Panc1 (cell line): ENCODE measurements at places on chromosomes 16 and 17. TPM values are rescaled to one million over a fixed set of nuclear protein-coding genes. Genes with fewer than 3 reads are reported as not detected.
A peak's percentile ranks its signal among the peaks of the same experiment; 100 is the strongest.

DNA sequence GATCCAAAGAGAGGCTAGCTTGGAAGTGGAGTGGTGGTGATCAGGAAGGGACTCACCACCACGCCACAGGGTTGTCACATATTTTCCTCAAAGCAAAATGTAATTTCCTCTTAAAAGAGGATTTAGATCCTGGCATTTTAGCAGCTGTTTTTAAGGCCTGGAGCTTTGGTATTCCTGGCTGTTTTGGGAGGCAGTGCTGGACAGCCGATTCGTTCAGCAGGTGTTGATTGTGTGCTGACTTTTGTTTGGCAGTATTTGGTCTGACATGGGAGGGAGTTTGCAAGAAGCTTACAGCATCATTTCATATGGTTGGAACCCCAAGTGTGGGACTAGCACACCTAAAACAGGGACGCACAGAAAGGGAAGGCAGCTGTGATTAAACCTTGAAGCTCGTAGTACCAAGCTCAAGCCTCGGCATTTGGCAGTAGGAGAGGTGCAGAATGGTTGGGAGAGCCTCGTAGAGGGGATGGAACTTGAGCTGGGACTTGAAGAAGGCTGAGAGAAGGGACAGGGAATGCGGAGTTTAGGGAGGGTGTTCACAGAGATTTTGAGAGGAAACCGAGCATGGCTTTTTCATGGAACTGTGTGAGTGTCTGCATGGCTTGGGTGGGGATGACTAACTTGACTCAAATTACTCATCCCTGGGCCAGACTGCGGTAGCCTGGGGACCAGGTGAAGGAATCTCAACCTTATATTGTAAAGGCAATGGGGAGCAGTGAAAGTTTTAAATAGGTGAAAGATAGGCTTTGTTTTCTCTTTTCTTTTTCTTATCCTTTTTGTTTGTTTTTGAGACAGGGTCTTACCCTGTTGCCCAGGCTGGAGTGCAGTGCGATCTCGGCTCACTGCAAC, 52.3 kb downstream of the RPTOR start:
- no peak for DNase-seq

DNA sequence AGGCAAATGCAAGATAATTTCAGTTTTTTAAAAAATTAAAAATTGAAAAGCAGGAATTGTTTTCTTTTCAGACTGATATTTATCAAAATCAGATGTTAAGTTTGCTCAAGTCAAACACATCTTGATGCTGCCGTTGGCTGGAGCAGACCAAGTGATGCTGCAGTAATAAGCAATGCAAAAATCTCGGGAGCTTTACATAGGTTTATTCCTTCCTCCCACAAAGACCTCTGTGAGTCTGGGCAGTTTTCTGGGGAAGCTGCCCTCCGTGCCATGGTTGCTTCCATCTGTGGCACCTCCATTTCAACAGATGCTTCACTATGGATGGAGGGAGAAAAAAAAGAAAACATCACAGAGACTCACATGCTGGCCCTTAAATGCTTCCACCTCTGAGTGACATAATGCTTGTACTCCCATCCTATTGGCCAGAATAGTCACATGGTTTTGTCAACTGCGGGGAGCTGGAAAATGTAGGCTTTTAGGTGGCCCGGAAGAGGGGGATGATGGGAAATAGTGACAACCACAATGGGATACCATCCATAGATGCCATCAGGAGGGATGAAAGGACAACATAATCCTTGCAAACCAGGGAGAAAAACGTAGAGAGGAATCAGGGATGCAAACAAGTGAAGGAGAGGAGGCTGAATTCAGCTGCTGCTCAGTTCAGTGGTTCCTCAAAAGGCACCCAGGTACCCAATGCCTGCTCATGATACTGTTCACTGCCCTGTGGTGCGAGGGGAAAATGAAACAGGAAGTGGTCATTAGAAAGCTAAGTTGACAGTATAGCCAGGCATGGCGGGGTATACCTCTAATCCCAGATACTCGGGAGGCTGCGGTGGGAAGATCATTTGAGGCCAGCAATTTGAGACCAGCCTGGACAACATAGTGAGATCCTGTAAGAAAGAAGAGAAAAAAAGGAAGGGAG, 13.5 kb upstream of the ERCC4 start:
- DNase-seq = no peak

- DNase-seq = no peak
Measured at GRCh38 chr17:33904476-33904875, 350.6 kb upstream of the CCL2 start.

GRCh38 chr17:18191967-18192366, 8.3 kb downstream of the ALKBH5 start:
- DNase-seq = no peak

DNA sequence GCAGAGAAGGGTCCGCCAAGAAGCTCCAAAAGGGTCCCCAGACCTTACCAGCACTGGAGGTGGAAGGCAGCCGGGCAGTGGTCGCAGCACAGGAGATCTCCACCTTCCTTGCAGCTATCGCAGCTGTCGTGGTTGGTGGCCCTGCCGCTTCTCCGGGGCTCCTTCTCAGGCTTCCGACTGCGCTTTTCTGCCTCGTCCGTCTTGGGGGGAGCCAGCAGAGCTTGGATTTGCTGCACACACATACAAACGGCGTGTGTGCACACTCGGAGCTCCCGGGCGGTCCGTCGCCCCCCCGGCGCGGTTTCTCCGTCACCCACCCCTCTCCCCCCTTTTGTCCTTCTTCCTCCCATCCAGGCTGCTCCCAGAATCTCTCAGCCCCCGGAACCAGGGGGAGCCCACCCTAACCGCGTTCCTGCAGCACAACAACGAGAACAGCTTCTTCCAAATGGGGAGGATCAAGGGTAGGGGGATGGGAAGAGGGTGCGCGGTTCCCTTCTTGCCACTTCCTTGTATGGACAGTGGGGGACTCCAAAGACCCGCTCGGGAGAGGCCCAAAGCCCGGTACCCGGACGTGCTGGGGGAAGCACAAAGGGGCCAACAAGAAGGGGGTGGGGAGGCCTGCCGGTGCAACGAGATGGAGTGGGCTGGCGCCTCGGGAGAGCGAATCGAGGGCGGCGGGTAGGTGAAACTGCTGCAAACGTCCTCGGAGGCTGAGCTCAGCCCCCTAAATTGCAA, 1.1 kb downstream of the PHF12 start:
- no peak for DNase-seq

- no peak for DNase-seq
Measured at GRCh38 chr16:24087891-24088410, 168.2 kb upstream of the CACNG3 start.

GRCh38 chr16:80121522-80121909, 419.3 kb upstream of the DYNLRB2 start:
- DNase-seq = no peak

DNA sequence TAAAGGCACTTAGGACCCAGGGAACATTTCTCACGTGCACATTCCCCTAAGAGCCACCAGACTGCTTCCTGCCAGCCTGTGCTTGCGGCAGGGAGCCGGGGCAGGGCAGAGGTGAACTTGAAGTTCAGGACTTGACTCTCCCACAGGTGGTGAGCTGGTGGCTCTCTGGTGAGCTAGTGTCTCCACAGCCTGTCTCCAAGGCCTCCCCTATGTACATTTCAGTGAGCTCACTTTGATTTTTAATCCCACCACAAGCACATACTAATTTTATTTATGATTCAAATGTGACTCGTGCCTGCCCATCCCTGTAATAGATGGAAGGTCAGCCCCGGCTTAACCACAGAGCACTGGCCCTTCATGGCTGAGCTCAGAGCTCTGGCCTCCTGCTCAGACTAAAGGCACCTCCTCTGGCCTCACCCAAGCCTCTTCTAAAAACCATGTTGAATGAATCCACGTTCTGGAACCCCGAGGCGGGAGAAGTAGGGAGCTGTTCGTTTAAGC, 9.2 kb downstream of the SNN start:
- no peak for DNase-seq

- DNase-seq = no peak
Measured at GRCh38 chr17:17161759-17162158, 44.4 kb downstream of the PLD6 start.

DNA sequence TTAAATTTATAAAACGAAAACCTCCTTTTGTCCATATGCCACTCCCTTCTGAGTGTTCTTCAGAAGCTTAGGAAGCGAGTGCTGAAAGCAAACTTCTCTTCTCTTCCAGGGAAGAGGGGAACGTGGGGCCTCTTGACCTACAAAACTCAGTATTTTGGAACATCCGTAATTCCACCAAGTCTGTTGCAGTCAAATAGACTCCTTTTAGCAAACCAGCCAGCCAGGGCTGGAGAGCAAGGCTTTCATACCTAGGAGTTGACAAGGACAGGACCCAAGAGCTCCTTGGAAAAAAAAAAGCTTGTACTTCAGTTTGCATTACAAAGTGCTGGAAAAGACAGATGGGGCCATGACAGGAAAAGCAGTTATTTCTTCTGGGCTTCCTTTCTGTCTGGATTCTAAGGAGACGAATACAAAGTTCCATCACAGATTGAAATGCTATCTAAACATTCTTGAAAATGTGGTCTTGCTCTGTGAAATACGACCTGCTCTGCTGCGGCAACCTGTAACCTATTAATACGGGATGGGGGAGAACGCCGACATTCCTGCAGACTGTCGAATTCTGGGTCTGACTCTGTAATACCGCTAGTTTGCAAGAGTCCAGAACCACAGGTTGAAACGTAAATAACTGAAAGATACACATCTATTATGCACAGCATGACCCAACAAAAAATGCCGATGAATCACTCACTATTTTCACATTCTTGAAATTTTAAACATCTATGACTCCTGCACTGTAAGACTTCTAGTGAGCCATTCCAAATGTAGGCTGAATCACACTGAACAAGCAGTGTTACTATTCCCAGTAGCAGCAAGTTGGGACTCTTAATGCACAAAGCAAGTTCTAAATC, 20.6 kb downstream of the VPS53 start:
- peak; percentile 91 for DNase-seq

- DNase-seq = no peak
Measured at GRCh38 chr16:3234543-3234856, 458 bp downstream of the ZNF200 start.

- DNase-seq = no peak
Measured at GRCh38 chr16:2779978-2780898, 3.2 kb upstream of the ELOB start.

DNA sequence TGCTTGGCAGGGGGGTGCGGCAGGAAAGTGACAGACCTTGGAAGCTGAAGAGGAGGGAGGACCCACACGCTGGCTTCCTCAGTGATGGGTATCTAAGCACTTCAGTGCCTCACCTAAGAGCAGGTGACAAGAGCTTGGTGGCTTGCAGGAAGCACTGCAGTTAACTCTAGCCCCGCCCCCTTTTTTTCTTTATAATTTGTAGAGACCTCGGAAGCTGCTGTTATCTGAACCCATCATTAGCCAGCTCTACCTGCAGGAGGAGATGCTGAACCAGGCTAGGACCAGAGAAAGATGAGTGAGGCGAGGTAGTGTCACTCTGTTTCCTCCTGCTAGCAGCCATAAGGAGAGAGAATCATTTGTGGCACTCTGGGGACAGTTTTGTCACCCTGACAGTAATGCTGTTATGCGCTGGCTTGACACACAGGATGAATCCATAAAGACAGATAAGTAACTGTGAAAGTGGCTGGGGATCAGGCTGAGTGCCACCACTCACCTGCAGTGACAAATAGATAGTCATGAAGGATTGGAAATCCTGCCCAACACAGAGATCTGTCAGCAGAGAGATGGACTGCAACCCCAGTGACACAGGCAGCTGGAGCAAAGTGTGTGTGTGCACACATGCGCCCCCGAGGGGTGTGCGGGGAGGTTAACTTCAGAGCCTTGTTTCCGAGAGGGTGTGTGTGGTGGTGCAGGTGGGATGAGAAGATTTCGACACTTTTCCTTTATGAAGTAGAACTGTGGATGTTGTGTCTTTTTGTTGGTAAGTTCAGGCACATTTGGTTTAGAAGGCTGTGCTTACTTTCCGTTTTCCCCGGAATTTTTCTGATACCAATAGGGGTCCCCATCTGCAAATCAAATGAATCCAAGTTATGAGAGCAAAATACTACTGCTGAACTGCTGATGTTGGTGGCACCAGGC, 224.0 kb downstream of the IRX3 start:
- DNase-seq = no peak

DNA sequence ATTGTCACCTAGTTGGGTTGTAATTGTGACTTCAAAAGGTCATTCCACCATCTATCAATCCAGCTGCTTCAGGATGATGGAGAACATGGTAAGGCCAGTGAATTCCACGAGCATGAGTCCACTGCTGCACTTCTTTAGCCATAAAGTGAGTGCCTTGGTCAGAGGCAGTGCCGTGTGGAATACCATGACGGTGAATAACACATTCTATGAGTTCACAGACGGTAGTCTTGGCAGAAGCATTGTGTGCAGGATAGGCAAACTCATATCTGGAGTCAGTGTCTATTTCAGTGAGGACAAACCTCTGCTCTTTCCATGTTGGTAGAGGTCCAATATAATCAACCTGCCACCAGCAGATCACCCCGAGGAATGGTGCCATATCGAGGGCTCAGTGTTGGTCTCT, 650.9 kb downstream of the KCNJ2 start:
- no peak for DNase-seq

GRCh38 chr17:30920282-30920681, 1.5 kb upstream of the ADAP2 start:
- no peak for DNase-seq

DNA sequence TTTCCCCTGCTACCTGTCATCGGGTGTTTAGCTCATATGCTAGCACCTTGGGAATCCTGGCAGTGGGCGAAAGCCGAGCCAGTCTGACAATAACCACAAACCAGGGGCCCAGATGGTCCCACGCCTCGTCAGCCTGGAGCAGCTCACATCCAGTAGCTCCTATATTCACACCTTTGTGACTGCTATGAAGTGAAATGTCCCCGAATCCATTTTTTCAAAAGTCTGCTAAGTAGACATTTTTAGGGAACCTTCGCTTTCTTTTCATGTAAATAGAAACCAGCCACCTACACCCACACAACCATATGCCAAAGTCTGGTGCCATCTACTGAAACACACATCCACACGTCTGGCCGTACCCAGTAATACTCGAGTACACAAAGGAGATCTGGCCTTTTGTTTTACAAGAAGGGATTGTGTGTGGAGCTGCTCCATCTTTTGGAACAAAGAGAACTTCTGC, 176.8 kb downstream of the SLC39A11 start:
- no peak for DNase-seq

GRCh38 chr17:79482727-79483521, 127.9 kb downstream of the RBFOX3 start:
- DNase-seq = no peak

- no peak for DNase-seq
Measured at GRCh38 chr16:4089251-4089810, 26.9 kb downstream of the ADCY9 start.

DNA sequence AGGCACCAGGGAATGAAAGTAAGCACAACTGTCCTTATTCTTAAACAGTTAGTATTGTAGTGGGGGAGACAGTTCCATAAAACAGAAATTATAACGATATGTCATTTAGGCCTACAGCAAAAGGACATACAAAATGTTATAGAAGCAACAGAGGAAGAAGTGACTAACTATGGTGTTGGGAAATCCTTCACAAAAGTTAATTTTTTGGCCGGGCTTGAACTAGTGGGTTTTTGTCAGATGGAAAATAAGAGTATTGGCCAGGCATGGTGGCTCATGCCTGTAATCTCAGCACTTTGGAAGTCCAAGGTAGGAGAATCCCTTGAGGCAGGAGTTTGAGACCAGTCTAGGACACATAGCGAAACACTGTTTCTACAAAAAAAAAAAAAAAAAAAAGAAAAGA, 127.8 kb downstream of the SSH2 start:
- no peak for DNase-seq

SYNGR3 gene
- 15.2 TPM for total RNA-seq

C1QTNF8 gene
- total RNA-seq = 0.39 TPM

NHLRC4 gene
- total RNA-seq = 4.0 TPM

TBC1D3G gene
- total RNA-seq = 0.15 TPM

EVI2A gene
- not detected for total RNA-seq

SNAI3 gene
- total RNA-seq = not detected

HYDIN gene
- 0.80 TPM for total RNA-seq
